Stimulated activated CD8-positive, alpha-beta memory T cell treated with anti-CD3 and anti-CD28 coated beads, Interleukin-4, amount 100 ng/mL, for 1 hour (primary cell): ENCODE measurements at places on chromosomes 6 and 20.

GRCh38 chr6:160078883-160079685 is 42.5 kb upstream of the SLC22A1 start:
- DNase-seq = no peak

DNA sequence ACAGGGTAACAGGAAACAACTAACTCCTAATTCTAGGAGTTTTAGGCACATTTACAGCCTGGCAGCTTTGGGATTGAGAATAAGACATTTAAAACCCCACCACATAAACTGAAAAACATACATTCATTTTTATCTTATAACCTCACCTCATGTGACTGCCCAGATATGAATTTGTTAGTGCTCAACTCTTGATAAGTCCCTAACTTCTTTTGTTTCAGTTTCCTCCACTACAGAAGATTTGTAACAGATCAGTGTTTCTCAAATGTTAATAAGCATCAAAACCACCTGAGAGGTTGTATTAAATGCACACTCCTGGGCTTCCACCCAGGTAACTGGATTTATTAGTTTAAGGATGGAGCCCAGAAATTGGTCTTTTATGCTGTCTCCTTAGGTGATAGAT is 190.1 kb upstream of the ARID1B start:
- DNase-seq = no peak

- DNase-seq = no peak
Observed at GRCh38 chr6:395432-396125, 4.0 kb downstream of the IRF4 start.

GRCh38 chr6:154352898-154353585 is 3.6 kb downstream of the IPCEF1 start:
- no peak for DNase-seq

DNA sequence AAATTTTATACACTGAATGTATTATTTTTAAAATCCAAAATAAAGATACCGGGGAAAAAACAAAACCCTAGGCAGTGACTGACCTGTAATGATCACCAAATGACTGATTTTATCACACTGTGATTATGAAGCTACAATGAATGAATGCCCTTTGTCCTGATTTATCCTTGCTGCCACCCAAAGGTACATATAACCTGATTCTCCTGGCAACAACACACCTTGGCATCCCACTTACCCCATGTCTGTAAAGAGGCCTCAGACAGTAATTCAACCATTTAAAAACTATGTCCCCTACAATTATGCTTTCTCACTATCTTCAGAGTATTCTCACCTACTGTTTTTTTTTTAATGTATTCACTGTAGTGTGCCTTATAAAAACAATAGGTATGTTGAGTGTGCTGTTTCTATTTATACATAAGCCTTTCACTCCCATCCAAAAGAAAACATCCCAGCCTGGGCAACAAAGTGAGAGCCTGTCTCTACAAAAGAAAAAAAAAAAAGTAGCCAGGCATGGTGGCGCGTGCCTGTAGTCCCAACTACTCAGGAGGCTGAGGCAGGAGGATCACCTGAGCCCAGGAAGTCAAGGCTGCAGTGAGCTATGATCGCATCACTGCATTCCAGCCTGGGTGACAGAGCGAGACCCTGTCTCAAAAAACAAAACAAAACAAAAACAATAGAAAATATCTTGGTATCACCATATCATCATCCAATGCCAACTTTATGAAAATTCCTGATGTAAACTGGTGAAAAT is 21.7 kb downstream of the B4GALT5 start:
- DNase-seq = no peak

DNA sequence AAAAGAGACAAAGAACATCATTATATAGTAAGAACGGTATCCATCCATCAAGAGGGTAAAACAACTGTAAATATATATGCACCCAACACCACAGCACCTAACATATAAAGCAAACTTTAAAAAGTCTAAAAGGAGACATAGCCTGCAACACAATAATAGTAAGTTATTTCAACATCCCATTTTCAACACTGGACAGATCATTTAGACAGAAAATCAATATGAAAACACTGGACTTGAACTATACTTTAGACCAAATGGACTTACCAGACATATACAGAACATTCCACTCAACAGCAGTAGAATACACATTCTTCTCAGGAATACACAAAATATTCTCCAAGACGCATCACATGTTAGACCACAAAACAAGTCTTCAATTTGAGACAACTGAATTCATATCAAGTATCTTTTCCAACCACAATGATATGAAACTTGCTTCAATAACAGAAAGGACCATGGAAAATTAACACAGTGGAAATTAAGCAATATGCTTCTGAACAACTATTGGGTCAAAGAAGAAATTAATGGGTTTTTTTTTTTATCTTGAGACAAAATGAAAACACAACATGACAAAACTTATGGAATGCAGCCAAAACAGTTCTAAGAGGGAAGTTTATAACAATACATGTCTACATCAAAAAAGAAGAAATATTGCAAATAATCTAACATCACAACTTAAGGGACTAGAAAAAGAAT is 23.9 kb upstream of the ASF1A start:
- no peak for DNase-seq

- DNase-seq = peak; percentile 92
Observed at GRCh38 chr6:24666641-24667377, at the start of the genes ACOT13 and TDP2. Gene ACOT13, plus strand, starts transcription at chr6:24667077. Its CDS starts 187 bp downstream, at chr6:24667264. Gene TDP2, minus strand, starts transcription at chr6:24666899. Its CDS starts 37 bp downstream, at chr6:24666862.

- DNase-seq = no peak
Observed at GRCh38 chr20:7977709-7978108, 37.5 kb upstream of the HAO1 start.

DNA sequence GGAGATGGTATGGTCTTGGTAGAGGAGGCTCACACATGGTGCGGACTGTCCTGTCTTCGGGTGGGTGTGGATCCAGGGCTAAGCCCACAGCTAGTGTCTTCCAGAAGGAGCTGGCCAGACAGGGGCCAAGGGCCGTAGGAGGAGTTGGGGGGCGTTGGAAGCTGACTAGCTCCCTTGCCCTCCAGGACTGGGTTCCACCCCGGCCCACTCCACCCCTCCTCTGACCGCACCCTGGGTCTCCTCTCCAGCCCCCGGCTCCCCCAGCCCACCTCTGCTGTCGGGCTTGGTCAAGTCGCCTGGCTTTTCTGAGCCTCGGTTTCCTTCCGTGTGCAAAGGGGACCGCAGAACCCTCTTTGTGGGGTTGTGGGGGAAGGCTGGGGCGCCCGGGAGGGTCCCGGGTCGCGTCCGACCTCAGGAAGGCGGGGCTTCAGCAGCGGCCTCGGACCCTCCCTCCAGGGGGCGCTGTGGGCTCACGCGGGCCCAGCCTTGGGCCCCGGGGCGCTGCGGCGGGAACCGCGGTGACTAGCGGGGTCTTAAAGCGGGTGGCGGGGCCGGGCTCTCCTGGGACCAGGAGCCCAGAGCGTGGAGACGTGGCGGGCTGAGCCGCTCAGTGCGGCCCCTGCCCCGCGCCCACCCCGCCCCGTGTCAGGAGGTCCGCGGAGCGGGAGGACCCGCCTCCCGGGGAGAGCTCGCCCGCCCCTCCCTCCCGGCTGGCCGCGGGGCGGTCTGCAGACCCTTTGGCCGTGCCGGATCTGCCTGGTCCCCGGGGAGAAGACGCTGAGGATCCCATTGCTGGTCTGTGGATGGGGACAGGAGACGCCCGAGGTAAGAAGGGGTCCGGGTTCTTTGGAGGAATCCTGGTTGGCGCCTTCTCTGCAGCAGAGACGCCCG is 5.4 kb downstream of the NPBWR2 start:
- DNase-seq = no peak

DNA sequence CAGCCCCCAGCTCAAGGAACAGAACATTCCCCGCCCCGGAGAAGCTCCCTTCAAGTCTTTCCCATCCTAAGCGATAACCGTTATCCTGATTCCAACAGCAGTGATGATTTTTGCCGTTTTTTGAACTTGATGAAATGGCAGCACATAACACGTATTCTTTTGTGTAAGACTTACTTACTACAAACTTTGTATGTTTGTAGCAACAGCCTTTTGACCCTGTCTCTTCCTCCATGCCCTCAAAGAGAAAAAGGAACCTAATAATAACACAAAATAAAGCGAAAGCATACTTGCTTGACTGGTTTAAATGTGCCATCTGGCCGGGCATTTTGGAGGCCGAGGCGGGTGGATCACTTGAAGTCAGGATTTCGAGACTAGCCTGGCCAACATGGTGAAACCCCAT is 26.4 kb upstream of the SLC9A8 start:
- no peak for DNase-seq

DNA sequence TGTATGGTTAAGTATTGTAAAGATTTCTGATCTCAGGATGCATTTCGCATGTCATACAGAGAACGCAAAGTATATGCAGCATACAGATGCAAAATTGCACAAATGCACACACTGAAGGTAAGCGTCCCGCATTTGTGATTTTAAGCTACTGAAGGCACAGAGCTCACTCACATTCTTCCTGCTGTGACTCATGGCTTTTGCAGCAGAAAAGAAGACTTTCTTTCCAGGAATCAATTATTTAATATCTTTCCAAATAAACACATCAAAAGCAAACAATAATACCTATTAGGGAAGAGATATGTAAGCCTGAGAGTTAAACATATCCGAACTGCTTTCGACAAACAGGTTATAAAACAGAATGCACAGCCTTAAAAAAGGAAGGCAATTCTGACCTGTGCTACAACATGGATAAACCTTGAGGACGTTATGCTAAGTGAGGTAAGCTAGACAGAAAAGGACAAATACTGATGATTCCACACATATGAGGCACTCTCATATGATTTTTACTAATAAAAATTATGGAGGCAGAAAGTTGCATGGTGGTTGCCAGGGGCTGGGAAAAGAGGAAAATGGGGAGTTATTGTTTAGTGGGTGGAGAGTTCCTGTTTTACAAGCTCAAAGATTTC is 109.0 kb downstream of the TFAP2A start:
- no peak for DNase-seq

DNA sequence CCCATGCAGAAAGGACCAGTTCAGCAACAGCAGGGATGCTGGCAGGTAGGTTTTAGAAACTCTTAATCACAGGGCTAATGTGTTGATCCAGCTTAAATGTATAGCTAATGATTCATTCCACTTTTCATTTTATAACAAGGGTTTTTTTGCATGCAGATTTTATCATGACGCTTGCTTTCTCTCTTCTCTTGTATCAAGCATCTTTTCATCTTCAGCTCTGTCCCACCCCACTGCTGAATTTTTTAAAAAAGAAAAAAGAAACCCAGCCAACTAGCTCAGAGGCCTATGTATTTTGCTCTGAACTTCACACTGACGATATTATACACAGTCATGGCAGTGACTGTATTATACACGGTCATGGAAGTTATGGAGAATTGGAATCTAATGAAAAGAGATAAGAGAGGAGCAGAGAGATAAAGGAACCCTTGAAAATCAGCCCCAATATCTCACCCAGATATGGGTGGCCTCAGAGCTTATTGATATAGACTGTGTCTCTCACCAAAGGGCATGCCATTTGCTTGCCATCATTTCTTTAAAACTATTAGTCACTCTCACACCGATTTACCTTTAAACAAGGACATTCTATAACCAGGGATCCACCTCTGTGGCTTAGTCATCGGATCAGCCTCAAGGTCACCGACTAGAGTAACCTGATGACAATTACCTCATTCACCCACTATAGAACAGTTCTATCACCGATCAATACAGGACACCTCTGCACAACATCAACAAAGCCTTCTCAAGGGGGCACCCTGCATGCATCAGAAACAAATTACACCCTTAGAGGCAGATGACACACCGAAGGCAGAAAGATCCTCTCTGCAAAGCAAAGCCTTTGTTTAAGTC is 222.0 kb downstream of the ATXN1 start:
- no peak for DNase-seq

- no peak for DNase-seq
Observed at GRCh38 chr6:166619912-166620311, 7.1 kb downstream of the RPS6KA2 start.

- no peak for DNase-seq
Observed at GRCh38 chr6:111439171-111439570, 43.8 kb downstream of the REV3L start.

DNA sequence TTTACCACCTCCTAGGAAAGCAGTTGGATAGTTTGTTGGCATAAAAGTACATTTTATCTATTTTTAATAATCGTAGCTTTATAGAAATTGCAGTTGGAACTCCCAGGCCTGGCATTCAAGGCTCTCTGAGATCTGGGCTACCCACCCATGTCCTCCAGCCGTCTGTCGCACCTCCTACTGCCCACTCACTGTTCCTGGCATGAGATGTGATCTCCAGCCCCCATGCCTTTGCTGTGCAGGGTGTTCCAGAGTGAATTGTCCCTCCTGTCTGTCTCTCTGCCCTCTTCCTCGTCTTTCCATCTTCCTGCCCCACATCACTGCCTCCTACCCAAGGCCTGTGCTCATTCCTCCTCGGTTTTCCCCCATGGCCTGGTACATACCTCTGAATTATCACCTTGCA is 50.7 kb downstream of the PTPN1 start:
- no peak for DNase-seq
